ENCODE measurements at places on chromosomes 2 and 18.

- DNase-seq = no peak
Observed at GRCh38 chr2:112138159-112139032, at the start of gene FBLN7. FBLN7 (plus strand) TSS chr2:112138385; CDS start chr2:112138656, 271 bp downstream.

DNA sequence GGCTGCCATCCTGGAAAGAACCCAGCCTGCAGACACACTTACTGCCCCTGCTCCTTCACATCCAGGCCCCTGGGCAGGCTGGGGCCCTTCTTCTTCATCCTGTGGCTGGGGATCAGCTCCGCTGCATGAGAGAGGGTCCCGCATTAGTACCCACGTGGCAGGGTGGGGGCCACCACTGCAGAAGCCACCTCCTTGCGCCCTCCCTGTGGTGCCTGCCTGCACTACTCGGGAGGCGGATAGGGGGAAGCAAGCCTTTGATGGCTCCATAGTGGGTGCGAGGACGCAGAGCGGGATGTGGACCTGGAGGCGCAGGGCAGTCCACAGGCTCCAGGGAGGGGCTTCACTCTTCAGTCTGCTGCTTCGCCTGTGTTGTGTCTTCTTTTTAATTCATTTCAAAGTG lies 46.7 kb downstream of the GPC1 start:
- no peak for DNase-seq

DNA sequence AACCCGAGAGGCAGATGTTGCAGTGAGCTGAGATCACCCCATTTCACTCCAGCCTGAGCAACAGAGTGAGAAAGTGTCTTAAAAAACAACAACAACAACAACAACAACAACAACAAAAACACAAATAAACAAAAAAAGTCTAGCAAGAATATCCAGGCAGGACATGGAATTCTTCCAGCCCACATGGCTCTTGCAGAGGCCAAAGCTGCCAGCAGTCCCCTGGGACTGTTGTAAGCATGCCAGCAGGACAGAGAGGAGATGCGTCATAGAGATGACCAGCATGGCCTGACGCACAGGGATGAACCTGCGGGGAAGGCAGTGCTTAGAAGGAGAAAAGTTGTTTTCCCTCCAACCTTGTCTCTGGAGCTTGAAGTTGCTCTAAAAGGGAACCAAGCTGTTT lies 182.3 kb upstream of the PGAP1 start:
- DNase-seq = no peak

- no peak for DNase-seq
Observed at GRCh38 chr2:30255026-30255425, 23.7 kb downstream of the LBH start.

DNA sequence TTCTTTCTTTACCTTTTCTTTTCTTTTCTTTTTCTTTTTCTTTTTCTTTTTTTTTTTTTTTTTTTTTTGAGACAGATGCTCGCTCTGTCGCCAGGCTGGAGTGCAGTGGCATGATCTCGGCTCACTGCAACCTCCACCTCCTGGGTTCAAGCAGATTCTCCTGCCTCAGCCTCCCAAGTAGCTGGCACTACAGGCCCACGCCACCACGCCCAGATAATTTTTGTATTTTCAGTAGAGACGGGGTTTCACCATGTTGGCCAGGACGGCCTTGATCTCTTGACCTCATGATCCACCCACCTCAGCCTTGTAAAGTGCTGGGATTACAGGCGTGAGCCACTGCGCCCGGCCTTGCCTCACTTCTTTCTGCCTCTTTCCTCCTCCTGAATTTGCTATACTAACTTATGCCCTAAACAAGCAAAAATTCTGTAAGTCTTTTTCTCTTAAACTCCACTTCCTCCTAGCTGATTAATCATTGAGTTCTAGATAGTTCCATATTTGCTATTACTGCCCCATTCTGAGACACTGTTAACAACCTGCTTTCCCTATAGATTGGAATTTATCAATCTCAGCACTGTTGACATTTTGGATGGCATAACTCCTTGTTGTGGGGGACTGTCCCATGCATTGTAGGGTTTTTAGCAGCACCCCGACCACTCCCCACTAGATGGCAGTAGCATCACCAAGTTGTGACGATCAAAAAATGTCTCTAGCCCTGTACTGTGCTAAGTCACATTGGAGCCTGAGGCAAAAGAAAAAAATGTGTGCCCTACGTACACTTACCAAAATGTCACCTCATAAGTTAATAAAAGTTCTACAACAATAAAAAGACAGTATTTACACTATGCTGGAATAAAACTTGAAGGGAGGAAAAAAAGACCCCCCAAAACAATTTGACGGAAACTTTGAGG lies 16.4 kb upstream of the THADA start:
- peak; percentile 30 for DNase-seq

DNA sequence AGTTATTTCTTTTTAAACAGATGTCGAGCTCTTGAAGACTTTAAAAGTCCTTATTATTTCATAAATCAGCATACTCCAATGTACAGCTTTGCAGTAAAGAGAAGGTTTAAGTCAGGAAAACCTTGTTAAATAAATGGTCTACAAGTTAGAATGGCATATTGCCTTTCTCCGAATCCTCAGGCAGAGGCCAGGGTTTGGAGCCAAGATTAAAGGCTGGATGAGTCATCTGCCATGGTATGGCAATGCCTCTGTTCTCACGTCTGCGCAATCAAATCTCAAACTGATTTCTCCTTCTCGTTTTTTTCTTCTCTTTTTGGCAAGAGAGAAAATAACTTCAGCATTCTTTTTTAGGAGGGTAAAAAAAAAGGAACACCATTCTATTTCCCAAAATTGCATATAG lies 5.6 kb upstream of the KCNJ3 start:
- no peak for DNase-seq

DNA sequence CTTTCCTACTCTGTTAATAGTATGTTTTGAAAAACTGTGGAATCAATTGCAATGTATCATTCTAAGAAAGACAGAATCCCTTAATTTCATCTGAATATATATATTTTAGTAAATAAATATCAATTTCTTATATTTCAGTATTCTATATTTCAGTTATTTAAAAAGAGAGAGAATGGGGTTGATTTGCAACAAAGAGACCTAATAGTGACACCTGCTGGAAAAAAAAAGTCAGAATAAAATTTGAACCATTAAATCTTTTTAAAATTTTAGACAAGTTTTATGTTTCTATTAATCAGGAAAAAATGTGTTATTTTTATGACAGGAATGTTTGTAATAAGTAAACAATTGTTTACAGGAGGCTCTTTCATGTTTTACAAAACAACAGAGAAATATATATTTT lies 20.7 kb upstream of the CCNT2 start:
- DNase-seq = no peak

- DNase-seq = no peak
Observed at GRCh38 chr2:241720560-241720959, 13.9 kb upstream of the D2HGDH start.

- DNase-seq = no peak
Observed at GRCh38 chr2:232235716-232236115, 142.8 kb upstream of the ALPP start.

DNA sequence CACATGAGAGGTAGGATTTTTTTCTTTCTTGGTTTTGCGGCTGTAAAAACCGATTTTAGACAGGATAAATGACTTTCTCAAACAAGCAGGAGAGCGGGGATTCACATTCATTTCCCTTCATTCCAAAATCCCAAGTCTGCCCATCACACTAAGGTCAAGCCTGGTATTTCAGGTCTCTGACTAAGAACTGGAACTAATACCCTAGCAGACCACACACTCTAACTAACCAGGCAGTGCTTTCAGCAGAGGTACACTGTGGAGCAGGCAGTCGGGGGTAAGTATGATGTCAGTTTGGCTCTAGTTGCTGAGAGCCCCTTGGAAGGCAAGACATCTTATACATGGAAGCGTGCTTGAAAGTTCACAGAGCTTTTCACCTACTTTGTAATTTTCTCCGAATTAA lies 128.1 kb upstream of the LHCGR start:
- no peak for DNase-seq

DNA sequence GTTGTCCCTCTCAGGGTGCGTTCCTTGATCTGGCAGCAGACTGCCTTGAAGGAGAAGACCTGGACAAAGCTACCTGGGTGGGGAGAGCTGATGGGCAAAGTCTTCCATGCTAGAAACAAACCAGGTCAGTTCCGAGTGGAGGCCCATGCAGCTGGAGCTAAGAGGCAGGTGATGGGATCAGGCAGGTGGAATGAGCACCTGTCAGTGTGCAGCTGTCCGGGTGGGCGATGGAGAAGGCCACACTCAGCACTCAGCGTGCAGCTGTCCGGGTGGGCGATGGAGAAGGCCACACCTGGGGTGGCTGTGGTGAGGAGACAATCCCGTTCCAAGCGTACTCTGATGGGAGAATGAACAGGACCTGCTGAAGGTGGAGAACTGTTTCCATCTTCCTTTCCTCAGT lies 237.3 kb upstream of the MYT1L start:
- no peak for DNase-seq

GRCh38 chr18:26133652-26134051 lies at the start of gene PSMA8:
PSMA8 (plus strand) TSS chr18:26133869; CDS start chr18:26133966, 97 bp downstream.
- DNase-seq = no peak

- DNase-seq = no peak
Observed at GRCh38 chr18:33873112-33873511, 295.1 kb downstream of the ASXL3 start.

DNA sequence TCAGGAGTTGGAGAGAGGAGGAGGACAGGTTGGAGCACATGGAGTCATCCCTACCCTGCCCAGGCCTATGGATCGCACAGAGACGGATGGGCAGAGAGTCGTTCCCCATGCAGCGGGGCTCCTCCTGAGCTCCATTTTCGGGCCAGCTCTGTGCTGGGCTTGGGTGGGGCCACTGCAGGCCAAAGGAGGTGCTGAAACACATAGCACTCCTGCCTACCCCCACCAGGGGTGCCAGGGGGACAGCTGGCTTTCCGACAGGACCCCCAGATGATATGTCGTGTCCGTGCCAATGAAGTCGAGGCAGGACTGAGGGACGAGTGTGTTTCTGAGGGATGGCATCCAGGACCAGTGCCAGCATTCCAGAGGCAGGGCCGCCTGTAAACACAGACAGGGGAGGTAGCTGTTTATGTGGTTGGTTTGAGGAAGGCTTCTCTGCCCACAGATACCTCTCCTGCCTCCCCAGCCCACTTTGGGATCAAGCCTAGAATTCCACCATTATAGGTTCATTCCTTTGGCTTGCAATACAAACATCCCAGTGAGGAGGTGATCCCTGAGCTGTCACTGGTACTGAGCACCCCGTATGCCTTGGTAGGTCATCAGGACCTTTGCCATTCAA lies 116.6 kb downstream of the GLI2 start:
- DNase-seq = no peak

DNA sequence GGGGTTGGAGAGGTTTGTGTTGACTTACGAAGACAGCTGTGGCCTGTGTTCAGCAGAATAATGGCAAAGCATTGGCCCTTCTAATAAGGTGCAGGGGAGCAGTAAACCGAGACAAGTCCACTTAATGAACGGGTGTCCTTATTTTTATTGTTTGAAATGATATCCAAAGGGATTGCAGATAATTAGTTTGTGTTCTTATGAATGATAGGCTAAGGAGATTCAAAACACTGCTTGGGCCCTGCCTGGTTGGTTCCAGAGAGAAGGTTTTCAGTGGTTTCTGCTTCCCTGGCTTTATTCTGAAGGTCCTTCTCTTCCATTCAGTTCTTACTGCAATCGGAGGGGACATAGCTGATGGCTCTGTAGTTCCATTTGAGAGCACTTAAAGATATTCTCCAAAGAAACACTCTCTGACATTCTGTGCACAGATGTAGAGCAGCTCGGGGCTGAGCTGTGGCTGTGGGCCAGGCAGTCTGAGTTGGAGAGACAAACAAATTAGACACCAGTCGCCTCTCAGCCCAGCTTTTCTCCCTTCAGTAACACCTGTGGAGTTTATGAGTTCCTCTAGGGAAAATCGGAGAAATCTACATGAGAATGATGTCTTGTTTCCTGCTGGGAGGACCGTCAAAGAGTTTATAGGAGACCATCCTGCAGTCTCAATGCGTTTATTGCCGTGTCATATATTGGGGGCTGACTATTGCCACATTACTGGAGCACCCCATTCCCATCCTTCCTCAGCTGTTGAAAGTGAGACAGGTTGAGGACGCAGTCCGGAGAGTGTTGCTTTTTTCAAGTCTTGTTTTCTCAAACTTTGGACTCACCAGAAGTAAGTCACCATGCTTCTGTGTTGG lies 6.5 kb downstream of the GREB1 start:
- no peak for DNase-seq

DNA sequence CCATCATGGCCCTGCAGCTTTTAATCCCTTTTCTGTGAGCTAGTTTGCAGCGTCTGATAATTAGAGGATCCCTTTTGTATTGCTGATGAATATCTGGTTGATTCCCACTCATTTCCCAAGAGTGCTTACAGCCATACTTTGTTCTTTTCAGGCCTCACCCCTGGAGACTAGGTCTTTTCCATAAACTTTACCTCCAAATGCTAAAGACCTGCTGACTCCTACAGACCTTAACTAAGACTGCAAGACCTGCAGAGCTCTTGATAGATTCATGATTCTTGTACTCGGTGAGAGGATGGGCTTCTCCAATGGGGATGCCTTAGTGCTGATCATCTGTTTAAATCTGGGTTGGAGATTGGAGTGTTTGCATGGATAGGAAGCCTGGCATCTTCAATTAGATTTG lies 33.1 kb upstream of the DYNAP start:
- no peak for DNase-seq

- DNase-seq = no peak
Observed at GRCh38 chr2:142875010-142875409, 2.5 kb upstream of the KYNU start.

- no peak for DNase-seq
Observed at GRCh38 chr2:64283641-64284361, 139.6 kb upstream of the PELI1 start.

- DNase-seq = no peak
Observed at GRCh38 chr2:126041391-126042047, 614.4 kb upstream of the GYPC start.

- peak; percentile 41 for DNase-seq
Observed at GRCh38 chr2:8303322-8303832, 378.5 kb upstream of the ID2 start.

DNA sequence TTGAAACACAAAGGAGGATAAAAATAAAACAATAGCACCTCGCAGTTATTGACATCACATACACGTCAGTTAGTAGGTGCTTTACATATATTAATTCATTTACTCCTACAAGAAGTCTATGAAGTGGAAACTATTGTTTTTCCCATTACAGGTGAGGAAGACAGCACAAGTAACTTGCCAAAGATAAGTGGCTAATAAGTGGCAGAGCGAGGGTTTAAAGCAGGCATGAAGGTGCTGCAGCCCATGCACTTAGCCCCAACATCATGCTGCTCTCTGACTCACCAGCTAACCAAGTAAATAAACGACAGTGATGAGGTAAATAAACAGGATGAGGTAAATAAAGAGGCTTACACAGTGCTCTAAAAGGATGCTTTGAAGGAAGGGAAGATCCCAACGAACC lies 498.6 kb upstream of the ZEB2 start:
- DNase-seq = no peak

DNA sequence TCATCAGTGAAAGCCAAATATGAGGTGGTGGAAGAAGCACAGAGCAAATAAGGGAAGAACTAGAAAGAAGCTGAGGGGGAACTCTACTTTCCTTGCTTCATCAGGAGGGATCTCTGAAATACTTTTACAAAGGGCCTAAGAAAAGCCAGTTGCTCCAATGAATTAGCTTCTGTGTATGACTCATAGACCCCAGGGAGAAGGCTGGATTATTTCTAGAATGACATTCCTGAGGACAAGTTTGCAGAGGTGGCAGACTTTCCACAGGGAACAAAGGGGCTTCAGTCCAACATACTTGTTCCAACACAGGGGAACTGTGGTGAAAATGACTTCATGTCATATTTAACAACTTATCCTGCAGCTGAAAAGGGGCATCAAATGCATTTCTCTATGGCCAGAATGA lies 29.0 kb downstream of the DOK1 start:
- no peak for DNase-seq

GRCh38 chr18:61755555-61755954 lies 137.3 kb downstream of the RNF152 start:
- DNase-seq = no peak

- no peak for DNase-seq
Observed at GRCh38 chr2:143030127-143030526, 99.1 kb upstream of the ARHGAP15 start.
